Ecto neural progenitor cell (in vitro differentiated cells): ENCODE measurements at places on chromosomes 4 and X.

DNA sequence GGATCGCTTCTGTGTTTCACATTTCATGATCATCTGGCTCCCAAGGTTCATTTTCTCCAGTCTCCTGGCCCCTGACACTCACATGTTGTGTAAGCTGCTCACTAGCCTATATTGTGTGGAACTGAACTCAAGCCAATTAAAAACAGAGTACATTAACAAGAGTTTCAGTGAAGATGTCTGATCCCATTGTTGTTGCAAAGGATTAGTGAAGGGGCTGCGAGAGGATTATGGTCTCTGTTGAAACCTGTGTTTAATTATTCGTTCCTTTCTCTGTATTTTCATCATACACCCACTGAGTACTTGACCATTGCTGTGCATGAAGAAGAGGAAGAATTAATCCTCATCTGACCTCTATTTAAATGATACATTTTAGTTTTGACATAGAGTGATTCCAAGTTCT is 54.7 kb downstream of the AFF2 start:
- DNase-seq = no peak

DNA sequence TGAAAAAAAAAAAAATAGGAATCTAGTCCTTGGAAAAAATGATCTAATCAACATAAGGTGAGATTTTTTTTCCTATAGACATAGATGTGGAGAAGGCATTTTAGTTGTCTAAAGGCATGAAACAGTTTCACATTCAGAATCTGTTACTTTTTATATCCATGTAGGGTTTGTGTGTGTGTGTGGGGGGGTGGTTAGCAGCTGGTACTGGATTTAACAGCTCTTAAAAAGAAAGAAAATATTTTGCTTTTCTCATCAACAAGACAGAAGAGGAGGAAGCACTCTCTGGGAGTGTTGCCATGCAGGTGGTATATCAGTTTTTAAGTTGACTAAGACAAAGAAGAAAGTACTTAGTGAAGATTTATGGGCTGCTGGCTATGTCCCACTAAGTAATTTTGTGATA is 122.3 kb downstream of the VCX3B start:
- no peak for DNase-seq

- no peak for DNase-seq
Measured at GRCh38 chr4:3514806-3515501, 17.3 kb downstream of the LRPAP1 start.

GRCh38 chrX:6694221-6694620 is 159.3 kb upstream of the VCX3A start:
- no peak for DNase-seq

DNA sequence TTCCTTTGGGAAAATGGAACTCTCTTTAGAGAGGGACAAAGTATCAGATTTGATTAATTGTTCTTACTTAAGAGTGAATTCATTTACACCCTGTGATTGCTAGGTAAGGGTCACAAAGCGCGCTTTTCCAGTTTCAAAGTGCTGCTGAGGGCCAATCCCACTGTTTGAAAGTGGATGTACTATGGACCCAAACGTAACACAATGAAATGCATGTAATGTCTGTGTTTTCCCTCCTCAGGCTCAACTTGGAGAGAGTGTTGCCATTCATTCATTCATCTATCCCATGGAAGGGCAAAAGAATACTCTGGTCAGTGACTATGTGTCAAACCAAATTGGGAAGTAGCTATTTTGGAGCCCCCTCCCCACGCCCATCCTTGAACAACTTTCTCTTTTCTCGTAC is 16.1 kb downstream of the IGSF1 start:
- no peak for DNase-seq

GRCh38 chrX:24149351-24150050 is at the start of gene ZFX:
TSS of gene ZFX (plus strand) at chrX:24149729. CDS start at chrX:24172743, 23,014 bp downstream.
- DNase-seq = peak; percentile 83

DNA sequence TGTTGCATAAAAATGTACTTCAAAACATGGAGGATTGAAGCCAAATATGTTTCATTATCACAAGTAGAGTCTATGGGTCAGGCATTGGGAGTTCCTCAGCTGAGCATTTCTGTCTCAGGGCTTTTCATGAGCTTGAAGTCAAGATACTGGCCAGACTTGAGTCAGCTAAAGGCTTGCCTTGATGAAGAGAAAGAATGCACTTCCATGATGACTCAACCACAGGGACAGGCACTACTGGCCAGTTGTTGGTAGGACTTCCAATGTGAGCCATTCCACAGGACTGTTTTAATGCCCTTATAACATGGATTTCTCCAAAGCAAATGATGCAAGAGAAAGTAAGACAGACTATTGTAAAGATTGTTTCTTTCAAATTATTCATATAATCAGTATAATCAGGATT is 895.6 kb downstream of the RAB28 start:
- no peak for DNase-seq

GRCh38 chrX:110188701-110189558 is 129.0 kb downstream of the AMMECR1 start:
- no peak for DNase-seq

DNA sequence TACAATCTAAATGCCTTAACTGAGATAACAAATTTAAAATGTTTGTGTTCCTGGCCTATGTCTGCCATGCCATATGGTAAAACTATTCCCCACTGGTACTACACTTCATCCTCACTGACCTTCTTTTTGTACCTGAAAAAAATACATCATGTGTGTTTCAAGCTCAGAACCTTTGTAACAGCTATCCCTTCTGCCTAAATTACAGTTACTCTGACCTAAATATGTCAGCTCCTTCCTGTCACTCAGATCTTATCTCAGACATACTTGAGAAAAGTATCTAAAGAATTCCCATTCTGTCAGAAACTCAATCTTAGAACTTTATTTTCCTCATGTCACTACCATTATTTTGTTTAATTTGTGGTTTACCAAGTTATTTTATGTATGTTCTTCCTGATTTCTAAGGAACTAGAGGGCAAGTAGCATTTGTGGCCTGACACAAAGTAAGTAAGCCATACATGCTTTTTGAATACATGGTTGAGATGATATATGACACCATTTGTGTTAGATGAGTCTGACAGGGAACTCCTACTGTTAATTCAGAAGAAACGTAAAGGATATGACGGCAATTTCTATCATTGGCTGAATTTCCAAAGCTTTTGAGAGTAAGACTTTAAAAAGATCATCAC is 456.5 kb upstream of the NDST3 start:
- no peak for DNase-seq

- DNase-seq = no peak
Measured at GRCh38 chr4:138978600-138978999, 37.0 kb upstream of the NOCT start.

- DNase-seq = no peak
Measured at GRCh38 chr4:141580523-141580922, 55.9 kb upstream of the IL15 start.
